IMR-90 (cell line): ENCODE measurements at places on chromosomes 4 and X. TPM values are rescaled to one million over a fixed set of nuclear protein-coding genes. Genes with fewer than 3 reads are reported as not detected.

The CYBB gene
- not detected in 2 replicates for total RNA-seq

The SYNPO2 gene
- total RNA-seq, result 1.7 and 1.8 TPM in 2 replicates

The TMEM35A gene
- 11.3 and 12.8 TPM in 2 replicates for total RNA-seq

The LAP3 gene
- 91.6 and 93.0 TPM in 2 replicates for total RNA-seq

The GPRASP1 gene
- total RNA-seq, result 1.3 and 1.7 TPM in 2 replicates

The CASK gene
- 17.7 and 21.9 TPM in 2 replicates for total RNA-seq

The KDR gene
- not detected in 2 replicates for total RNA-seq

The MOSPD2 gene
- total RNA-seq, result 22.2 and 27.8 TPM in 2 replicates

The TMEM154 gene
- 0.18 and 0.28 TPM in 2 replicates for total RNA-seq

The TMEM31 gene
- not detected in 2 replicates for total RNA-seq

The GPM6B gene
- 4.2 and 5.9 TPM in 2 replicates for total RNA-seq

The BEND4 gene
- total RNA-seq, result not detected in 2 replicates

The EMCN gene
- not detected in 2 replicates for total RNA-seq

The FGFBP2 gene
- total RNA-seq, result not detected in 2 replicates

The CFI gene
- total RNA-seq, result 0.18 and 0.28 TPM in 2 replicates

The SRPX2 gene
- total RNA-seq, result 14.4 and 20.6 TPM in 2 replicates

The STOX2 gene
- total RNA-seq, result 4.4 and 5.4 TPM in 2 replicates

The TMEM47 gene
- 105 and 134 TPM in 2 replicates for total RNA-seq

The CLCN4 gene
- 3.9 and 4.5 TPM in 2 replicates for total RNA-seq

The SHROOM2 gene
- total RNA-seq, result 8.1 TPM in 2 replicates

The ZDHHC15 gene
- not detected in 2 replicates for total RNA-seq
